Heart right ventricle (tissue), 16 donors: ENCODE measurements at places on chromosomes 7 and 10. TPM values are rescaled to one million over a fixed set of nuclear protein-coding genes. Genes with fewer than 3 reads are reported as not detected.

DNA sequence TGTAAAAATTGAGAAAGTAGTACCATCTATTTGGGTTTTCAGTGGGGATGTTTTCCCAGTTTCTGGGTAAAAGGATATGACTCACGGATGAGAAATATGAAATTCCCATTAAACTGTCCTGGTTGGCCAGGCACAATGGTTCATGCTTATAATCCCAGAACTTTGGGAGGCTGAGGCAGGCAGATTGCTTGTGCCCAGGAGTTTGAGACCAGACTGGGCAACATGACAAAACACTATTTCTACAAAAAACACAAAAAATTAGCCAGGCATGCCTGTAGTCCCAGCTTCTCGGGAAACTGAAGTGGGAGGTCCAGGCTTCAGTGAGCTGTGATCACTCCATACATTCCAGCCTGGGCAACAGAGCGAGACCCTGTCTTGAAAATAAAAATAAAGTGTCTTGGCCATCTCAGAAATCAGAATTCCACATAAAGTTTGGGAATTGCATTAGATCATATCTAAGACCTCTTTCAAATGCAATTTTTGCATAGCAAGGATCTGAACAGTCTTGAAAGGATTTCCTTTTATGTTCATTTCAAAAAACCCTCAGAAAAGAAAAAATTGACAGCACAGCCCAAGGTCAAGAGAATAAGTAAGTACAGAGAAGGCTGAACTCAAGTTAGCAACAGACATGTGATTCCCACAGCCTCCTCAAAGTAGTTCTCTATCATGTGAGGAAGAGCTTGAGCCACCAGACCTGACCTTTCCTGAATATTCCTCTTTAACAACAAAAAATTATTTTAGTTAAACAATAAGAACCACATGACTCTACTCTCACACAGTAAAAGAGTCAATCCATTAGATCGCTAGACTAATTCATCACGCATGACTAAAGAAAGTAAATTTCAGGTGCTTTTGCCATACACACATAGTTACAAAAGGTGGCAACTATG is 141.5 kb upstream of the CAV2 start:
- peaks cover 12% of the 10 kb centered on the region for H3K4me1 ChIP-seq
- no peak for DNase-seq
- no peaks in the 10 kb centered on the region for H3K27me3 ChIP-seq
- no peaks in the 10 kb centered on the region for H3K36me3 ChIP-seq
- H3K27ac ChIP-seq, result peak overlapping the region; percentile 86

The KIAA1217 gene
- 41.5 TPM for total RNA-seq

- no peaks in the 10 kb centered on the region for H3K4me1 ChIP-seq
- no peak overlapping the region for H3K27ac ChIP-seq
- H3K4me3 ChIP-seq, result no peak overlapping the region
- no peaks in the 10 kb centered on the region for H3K27me3 ChIP-seq
Measured at GRCh38 chr7:130303551-130303950, 10.6 kb downstream of the CPA4 start.

The GIMAP5 gene
- total RNA-seq, result 8.4 TPM

DNA sequence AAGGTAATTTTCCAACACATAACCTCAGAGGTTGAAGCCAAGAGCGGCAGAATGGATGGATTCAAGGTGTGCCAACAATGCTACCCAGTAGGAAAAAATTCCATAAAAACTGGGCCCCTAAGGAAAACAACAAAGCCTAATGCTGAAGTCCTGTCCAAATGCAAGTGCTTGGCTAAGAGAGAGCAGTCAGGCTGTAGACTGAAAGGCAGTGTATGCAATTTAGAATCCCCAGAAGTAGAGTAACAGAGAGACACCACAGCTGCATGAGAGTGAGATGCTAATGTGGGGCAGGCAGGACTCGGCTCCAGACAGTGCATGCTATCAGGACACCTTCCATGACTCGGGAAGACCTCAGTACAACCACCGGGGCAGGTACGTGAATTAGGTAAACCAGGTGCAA is 124.5 kb downstream of the ZFAND4 start:
- no peaks in the 10 kb centered on the region for H3K36me3 ChIP-seq
- no peak overlapping the region for H3K27ac ChIP-seq
- no peaks in the 10 kb centered on the region for H3K27me3 ChIP-seq

DNA sequence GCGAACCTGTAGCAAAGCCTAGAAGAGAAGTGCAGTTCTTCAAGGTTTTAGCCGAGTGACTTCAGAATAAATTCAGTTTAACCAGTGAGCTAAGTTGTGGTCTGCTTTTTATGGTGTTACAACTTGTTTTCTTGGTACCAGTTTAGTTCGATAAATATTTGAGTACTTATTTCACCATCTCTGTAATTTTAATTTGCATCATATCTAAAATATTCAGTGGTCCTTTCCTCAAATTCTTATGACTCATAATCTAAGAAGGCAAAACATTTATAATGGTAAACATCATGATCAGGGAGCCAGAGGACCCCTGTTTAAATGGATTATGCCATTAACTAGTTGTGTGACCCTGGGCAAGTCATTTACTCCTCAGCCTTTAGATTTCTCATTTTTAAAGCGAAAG is 4.1 kb upstream of the BMPER start:
- no peak for DNase-seq
- H3K27me3 ChIP-seq, result peaks cover 51% of the 10 kb centered on the region
- H3K4me1 ChIP-seq, result peaks cover 3% of the 10 kb centered on the region
